ENCODE measurements at places on chromosomes 6 and 20.

DNA sequence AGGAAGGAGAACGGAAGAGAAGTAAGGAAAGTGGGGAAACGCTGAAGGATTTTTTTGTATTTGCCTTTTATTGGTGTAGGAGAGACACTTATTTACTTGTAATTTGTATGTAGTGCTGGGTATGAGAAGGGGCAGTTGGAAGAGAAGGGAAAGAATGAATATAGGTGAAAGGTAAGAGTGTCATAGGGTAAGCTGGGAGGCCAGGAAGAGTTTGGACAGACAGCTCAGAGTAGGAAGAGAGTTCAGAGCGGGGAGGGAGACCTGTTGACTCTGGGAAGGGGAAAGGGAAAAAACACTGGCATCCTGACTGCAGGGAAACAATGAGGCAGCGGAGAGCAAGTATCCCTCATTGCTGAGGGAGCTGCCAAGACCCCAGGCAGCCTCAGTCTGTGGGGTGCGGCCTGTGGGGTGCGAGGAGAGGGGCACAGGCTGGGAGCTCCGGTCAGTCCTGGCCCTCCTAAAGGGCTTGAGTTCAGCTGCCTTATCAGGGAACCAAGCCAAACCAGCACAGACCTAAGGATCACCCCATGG is 3.1 kb downstream of the TRAF3IP2 start:
- no peak for DNase-seq

DNA sequence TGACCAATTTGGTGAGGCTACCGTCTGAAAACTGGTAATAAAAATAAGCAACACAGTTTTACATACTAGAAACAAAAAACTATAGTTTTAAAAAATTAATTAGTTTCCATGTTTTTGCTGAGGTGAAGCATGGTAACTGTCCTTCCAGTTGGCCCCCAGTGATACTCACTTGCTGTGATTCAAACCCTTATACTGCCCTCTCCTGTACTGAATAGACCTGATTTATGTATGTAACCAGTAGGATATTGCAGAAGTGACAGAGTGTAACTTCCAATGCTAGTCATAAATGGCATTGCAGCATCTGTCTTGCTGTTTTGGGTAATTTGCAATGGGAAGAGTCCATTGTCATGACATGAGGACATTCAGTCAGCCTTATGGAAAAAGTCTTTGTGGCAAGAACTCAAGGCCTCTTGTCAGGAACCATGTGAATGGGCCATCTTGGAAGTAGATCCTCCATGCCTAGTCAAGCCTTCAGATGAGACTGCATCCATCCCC is 8.9 kb upstream of the CHD6 start:
- DNase-seq = peak; percentile 31

DNA sequence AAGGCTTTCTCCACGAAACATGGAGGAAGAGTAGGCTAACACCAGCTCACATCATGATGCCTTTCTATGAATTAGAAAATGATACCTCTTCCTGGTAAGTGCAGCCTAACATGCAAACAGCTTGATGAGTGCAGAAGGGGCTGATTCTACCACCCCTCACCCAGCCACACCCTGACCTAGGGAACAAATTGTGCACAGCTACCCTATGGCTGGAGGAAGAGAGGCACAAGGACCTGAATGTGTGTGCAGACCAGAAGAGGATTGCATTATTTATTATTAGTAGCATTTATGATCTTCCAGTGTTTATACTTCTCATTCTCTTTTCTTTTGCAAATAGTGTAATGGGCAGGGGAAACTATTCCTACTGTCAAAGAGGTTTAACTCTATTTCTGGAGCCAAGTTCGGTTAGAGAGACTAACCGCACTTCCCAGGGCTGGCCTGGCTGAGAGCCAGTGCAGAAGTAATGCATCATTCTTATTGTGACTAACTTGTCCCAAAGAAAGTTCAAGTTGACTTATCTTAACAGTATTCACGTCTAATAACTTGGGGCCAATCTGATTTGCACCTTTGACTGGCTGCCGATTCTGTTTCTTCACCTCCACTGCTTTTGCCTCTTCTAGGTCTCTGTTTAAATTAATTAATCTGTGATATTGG is 237.5 kb downstream of the CD83 start:
- peak; percentile 87 for DNase-seq

- DNase-seq = no peak
These were observed 2.2 kb downstream of the PNISR start for GRCh38 chr6:99422912-99423311.

DNA sequence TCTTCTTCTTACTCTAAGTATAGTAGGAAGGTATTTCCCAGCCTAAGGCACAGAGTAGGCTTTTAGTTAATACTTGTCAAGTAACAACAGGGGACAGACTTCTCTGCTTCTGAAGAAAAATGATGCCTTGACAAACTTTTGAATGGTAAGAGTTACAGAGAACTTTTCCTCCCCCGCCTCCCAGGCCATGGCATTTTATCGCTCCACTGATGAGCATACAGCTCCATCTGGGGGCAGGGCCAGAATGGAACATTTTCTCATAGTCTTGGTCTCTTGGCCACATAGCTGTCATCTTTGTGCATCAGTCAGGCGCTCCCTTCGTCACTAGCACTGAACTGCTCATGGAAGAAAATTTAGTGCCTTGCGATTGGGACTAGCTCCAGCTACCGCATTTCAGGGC is 1066.8 kb upstream of the CITED2 start:
- peak; percentile 66 for DNase-seq

- DNase-seq = no peak
These were observed 14.4 kb upstream of the RIN2 start for GRCh38 chr20:19743640-19743995.

- DNase-seq = no peak
These were observed 5.5 kb upstream of the PRELID3B start for GRCh38 chr20:59047938-59048680.

- peak; percentile 80 for DNase-seq
These were observed 55.4 kb downstream of the RIPOR3 start for GRCh38 chr20:50635676-50636600.

DNA sequence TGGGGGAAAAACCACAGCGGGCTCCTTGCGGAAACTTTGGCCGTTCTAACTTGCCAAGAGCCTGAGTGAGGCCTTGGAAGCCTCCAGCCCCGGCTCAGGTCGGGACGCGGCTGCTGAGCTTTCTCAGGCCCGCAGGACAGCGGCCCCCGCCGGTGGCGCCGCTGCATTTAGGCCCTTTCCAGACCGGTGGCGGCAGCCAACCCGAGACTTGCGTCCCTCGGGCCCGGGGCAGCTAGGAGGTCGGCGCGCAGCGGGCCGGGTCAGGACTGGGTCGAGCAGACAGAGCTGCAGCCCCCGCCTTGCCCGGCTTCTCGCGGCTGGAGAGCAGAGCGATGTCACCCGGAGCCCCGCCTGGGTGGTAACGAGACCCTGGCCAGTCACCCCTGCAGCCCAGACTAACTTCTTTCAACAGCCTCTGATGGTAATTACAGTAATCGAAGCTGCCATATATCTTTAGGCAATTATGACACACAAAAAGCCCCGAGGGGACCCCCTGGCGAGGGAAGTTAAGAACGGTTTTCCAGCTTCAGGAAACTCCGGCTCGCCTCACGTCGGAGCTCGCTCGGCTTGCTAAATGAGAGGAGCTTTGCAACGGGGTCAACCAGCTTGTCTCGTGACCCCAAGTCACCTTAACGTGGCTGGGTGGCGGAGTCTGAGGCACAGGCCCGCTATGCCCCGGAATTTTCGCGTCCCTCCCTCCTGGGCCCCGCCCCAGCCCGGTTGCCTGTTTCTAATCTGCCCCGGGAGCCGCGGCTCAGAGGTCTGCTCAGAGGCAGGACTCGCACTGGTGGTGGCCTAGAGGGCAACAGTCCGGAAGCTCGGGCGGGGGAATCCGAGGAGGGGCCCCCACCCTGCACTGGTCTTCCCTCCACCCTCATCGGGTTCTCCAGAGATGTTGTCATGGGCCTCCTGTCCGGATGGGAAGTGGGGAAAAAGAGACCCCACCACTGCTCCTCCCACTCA is 3.0 kb downstream of the NR2E1 start:
- DNase-seq = peak; percentile 44

DNA sequence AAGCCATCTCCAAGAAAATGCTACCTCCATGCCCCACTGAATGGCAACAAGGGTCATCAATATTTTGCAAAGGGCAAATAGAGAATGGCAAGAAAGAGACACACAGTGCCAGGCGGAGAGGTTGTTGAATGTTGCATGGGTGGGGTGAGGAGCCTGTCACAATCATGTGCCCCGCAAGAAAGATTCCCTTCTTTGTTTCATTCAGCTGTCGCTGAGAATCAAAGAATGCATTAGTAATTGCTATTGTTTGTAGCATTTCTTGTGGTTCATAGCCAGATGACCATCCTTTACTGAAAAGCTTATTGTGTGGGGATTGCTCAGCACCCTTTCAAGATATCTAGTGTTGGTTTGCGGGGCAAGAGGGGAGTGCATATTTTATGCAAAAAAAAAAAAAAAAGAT is 166.5 kb upstream of the QKI start:
- DNase-seq = no peak

DNA sequence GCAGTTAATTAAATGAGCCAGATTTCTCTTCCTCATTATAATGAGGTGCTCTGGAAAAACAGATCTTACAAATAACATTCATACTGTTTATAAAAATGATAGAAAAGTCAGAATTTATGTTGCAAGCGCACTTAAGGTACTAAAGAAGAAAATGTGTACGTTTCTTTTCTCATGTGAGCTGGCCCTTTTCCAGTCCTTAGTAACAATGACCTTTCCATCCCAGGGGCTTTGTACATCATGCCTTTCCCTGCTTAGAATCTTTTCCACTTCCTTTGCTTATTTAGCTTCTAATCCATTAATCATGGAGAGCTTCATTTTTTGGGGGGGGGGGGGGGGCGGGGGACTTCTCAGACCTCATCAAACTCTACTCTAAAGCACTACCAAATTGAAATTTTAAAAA is 4.8 kb downstream of the FBXO5 start:
- no peak for DNase-seq

DNA sequence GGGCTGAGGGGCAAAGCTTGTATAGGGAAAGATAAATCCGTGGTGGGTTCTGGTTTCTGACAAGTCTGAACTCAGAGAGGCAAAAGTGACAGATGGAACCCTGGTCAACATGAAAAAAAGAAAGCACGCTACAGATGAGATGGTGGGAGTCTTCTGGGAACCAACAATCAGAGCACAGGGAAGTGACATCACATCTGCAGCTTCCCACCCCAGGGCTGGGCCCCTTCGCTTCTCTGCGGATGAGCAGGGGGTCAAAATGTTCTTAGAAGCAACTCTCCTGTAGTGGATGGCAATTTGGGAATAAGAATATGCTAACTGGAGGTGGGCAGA is 129.2 kb upstream of the AKAP12 start:
- DNase-seq = no peak

DNA sequence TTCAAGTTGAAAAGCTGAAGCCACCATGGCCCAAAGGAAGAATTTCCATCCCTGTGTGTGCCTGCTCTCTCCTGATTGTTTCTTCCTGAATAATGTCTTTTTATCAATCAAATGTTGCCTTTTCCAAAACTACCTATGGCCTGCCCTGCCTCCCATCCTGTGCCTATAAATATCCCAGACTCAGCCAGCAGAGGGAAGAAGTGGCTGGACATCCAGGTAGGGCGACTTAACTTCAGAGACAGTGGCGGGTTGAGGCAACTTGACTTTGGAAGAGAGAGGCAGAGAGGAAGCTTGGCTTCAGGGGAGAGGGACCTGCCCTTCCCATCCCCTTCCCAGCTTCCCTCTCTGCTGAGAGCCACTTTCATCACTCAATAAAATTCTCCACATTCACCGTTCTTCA is 133.0 kb downstream of the LCA5 start:
- no peak for DNase-seq

- DNase-seq = no peak
These were observed 61.8 kb downstream of the BANF2 start for GRCh38 chr20:17761604-17762003.

DNA sequence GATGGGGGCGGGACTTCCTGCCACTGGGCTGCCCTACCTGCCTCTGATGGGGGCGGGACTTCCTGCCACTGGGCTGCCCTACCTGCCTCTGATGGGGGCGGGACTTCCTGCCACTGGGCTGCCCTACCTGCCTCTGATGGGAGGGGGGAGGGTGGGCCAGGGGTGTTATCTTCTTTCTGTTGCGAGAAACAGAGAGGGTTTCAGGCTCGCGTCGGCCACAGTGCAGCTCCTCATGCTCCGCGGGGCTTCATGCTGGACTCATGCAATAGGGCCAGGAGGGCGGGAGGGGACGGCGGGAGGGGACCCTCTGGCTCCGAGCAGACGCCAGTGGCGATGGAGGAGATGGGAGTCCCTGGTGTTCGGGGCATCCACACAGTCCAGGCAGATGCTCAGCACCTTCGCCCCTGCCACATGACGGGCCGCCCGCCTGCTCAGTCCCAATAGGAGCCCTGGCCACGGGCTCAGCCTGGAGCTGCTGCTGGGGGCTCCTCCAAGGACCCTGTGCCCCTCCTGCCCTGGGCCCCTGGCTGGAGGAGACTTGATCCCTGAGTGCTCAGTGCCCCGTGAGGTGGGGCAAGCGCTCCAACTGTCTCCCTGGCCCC is 48.8 kb upstream of the CHRNA4 start:
- DNase-seq = no peak

- DNase-seq = peak; percentile 19
These were observed 56.3 kb upstream of the EYA4 start for GRCh38 chr6:133184798-133185372.

- DNase-seq = peak; percentile 80
These were observed 18.3 kb upstream of the TRAM2 start for GRCh38 chr6:52595000-52595795.

GRCh38 chr20:34824452-34824805 is 1.0 kb downstream of the NCOA6 start:
- peak; percentile 57 for DNase-seq

DNA sequence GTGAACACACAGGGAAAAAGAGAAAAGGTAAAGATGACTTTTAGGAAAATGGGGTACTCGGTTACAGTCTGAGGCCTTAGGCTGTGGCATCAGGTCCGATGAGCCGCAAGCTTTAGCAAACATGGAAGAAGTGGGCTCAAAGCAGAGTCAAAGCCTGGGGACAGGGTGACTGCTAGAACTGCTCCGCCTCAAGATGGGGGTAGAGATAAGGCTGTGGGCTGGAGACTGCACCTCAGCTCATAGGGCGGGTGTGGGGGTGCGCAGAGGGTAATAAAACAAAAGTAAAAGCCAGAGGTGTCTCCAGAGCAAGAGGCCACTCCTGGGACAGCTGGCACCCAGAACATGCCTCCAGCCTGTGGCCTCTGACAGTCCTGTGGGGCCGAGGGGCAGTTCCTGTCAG is 21.3 kb upstream of the SYNDIG1 start:
- DNase-seq = no peak

GRCh38 chr6:156957931-156958547 is 180.9 kb downstream of the ARID1B start:
- no peak for DNase-seq

- no peak for DNase-seq
These were observed 45.3 kb upstream of the TINAG start for GRCh38 chr6:54262971-54263370.

- DNase-seq = no peak
These were observed 1.0 kb downstream of the TSHZ2 start for GRCh38 chr20:52972965-52973819.

Data from suppressor macrophage (primary cell).